ENCODE measurements at places on chromosomes 7 and 10. TPM values are rescaled to one million over a fixed set of nuclear protein-coding genes. Genes with fewer than 3 reads are reported as not detected.

The COMMD3 gene
- 2.6 TPM for total RNA-seq

The NKX1-2 gene
- total RNA-seq, result 57.7 TPM

The VIPR2 gene
- total RNA-seq, result 7.8 TPM

The TBATA gene
- not detected for total RNA-seq

- no peak for DNase-seq
Measured at GRCh38 chr10:12538491-12538995, 189.2 kb downstream of the CAMK1D start.

DNA sequence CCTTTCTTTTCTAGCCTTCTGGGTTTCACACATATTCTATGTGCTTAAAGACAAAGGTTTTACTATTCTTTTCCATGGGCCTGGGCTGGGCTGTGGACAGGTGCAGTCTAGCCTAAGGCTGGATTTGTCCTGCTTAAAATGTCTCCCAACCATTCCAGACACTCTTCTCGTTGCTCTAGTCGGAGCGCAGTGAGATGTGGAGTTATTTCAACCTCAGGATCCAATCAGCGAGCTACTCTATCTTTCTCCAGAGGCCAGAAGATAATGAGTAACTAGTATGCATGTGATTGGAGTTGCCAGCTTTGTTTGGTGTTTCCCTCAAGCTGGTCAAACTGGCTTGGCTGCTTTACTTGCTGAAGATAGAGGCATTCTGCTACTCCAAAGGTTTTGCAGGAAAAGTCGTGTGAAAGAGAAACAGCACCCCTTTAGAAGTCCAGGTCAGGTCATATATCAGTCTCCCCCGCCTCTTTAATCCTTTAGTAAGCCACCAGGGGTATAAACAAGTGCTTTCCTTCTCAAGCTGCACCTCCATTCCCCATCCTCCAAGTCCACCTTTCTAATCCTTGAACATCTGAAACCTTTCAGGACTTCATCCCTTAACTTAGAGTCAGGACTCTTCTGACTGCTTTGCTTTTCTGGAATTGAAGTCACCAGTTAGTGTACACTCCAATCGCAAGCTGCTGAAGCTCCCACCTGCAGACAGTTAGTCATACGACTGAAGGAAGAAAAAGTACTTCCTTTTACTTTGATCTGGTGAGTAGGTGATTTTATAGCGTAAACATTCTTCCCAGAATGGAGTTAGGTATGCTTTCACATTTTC is 78.8 kb downstream of the DNMBP start:
- DNase-seq, result peak; percentile 26

- no peak for DNase-seq
Measured at GRCh38 chr10:124063750-124064603, 29.4 kb downstream of the CHST15 start.

DNA sequence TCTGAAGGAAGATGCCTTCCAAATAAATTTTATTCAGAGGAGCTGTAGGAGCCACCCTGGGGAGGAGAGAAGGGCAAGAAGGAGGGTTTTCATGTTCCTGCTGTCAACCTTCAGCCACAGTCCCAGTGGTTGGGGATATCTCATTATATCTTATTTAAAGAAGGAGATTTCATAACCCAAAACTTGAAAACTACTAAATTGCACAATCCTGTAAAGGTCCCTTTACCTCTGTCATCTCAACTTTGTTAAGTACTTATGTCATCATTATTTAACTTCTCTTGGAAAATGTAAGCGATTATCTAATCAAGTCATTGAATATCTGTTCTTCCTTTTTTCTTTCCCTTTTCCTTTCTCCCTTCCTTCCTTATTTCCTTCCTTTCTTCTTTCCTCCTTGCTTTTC is 794.5 kb upstream of the IGFBP3 start:
- DNase-seq, result no peak

- DNase-seq, result no peak
Measured at GRCh38 chr10:110851020-110851612, 20.6 kb upstream of the PDCD4 start.

- DNase-seq, result no peak
Measured at GRCh38 chr10:35200487-35200886, 73.8 kb downstream of the CREM start.

DNA sequence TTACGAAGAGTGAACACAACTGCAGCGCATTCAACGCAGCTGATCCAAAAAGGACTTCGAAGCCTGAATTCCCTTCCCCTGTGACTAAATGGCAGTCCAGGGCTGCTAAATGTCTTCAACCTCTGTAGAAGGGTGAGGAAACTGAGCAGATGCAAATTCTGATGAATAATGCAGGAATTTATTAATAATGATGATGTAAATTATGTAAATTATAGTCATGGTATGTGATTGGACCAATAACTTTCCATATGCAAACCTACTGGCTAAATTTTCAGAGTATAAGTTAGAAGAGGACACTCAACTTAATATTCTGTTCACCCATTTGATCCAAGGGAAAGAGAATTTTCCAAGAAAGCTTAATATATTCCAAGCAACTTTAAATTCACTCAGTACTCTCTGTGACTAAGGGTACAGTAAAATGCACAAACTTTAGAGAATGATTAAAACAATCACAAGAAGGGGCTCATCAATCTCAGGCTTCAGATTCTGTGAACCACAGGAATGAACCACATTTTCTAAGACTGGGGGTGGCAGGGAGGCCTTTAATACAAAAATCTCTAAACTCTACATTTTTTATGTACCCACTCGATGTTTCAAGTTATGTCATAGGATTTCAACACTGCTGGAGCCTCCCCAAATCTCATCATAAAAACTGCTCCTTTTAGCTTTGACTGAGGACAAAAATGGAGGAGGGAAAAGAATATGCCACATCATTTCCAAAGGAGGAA is 3.5 kb downstream of the FGFR2 start:
- no peak for DNase-seq

DNA sequence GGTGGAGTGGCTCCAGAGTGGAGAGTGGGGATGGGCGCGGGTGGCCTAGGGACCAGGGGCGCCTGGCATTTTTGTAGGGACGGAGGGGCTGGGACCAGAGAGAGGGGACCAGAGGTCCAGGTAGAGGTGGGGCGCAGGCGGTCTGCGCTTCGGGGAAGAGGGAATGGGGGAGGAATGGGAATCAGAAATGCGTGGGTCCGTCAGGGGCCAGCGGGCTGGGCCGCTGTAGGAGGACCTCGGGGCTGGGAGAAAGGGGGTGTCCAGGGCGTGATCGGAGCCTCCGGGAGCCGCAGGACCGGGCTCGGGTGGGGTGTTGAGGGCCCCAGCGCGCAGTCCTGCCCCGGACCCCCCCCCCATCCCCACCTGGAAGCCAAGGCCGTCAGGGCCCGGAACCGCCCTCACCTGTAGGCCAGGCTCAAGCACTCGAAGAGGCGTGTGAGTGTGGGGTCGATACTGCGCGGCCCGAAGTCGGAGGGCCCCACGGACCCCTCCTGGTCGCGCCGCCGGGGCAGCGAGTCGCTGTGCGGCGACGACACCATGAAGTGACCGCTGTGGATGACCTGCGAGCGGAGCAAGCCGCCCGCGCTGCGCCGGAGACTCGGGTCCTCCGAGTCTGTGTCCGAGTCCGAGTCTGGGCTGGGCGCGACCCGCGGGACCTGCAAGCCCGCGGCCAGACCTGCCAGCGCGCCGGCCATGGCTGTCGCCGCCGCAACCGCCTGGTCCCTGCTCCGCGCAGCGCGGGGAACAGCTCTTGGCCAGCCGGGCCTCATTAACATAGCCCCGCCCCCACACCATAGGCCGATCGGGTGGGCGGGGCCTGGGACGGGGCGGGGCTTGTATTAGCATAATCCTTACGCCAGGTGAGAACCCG is at the start of gene MLXIPL:
Gene MLXIPL, minus strand, starts transcription at position 725 of the 871 bp plus-strand sequence. Its CDS starts 30 bp downstream, at position 695.
- DNase-seq, result peak; percentile 96

Measured in WTC11 (cell line).